NCI-H187 (cell line): ENCODE measurements at places on chromosomes 4 and X.

DNA sequence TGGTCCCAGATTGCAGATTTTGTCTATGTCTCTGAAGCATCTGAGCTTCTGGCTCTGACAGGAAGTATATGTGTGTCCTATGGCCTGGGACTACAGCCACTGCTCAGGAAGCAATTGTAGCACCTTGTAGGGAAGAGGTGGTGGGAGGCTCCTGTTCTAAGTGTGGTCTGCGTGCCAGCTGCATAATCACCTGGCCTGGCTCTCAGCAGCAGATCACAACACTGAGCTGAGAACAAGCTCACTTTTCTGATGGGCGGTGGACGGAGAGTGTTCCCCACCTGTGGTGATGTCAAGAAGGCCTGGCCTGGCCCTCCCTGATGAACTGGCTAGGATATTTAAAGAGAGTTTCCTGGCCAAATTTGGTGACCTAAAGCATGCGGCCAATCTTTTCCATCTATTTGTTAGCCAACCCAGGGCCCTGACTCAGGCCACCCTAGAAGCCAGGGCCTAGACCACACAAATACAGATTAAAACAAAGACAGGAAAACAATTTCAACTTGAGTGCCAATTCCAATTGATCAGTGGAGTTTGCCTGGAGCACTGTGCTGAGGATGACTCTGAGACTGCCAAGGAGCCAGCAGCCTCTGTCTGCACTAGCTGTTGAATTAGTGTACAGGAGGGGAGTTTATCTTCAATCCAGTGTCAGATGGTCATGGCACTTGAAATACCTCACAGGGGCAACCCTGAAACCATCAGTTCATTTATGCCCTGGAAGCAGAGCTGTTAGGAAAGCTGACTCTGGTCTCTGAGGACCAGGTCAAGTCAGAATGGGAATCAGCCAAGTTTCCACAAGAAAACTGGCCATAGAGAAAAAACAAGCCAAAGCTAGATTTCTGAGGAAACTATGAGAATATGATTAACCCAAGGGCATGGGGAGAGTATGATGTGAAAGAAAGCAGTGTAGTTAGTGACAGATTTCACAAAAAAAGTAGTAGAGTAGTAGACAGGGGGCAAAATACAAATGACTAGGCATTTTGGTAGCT, 47.4 kb downstream of the PRDM5 start:
- no peak for DNase-seq

- DNase-seq, result no peak
These were observed 1957.0 kb upstream of the AGA start for GRCh38 chr4:179399054-179399782.

- DNase-seq, result no peak
These were observed 1.2 kb downstream of the AKAP17A start for GRCh38 chrX:1592470-1593142.

DNA sequence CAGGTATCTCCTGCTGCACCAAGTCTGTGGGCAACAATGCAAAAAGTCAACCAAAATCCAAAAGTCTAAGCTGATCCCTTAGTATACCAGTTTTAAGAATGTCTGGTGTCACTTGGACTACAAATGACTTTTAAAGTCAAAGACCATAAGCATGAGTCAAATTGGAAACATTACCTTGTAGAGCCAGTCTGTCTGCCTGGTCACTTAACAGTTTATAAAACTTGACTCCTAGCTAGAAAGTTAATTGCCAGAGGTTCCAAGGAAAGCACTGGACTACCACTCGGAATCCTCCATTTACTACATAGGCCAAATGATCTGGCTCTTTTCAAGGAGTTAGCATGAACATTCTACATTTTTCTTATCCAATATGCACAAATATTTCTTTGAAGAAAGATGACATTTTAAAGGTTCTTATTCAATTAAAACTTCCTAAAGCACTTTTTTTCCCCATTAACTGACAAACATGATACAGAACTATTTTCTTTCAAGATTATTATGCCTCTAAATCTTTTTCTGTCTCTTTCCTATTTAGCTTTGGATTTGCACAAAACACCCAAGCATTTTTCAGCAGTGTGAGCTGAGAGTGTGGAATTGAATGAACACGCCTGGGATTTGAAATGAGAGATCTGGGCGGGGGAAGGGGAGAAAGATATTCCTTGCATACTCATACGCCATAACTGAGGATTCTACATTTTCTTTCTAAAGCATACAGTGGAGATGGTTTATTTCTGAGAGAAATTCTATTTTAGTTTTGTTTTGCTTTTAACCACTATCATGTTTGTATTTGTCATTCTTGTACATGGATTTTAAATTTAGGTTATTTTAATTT, 188.4 kb downstream of the SHROOM3 start:
- no peak for DNase-seq

GRCh38 chrX:24395775-24396174, 35.3 kb downstream of the SUPT20HL1 start:
- DNase-seq, result peak; percentile 4

GRCh38 chr4:151418385-151418784, 9.4 kb downstream of the FHIP1A start:
- DNase-seq, result no peak
